ENCODE measurements at places on chromosomes 5 and 9. TPM values are rescaled to one million over a fixed set of nuclear protein-coding genes. Genes with fewer than 3 reads are reported as not detected.
A peak's percentile ranks its signal among the peaks of the same experiment; 100 is the strongest.

The NR5A1 gene
- polyA plus RNA-seq, result not detected

The KLHL3 gene
- polyA plus RNA-seq, result 7.5 TPM

The PRDM9 gene
- not detected for polyA plus RNA-seq

The CDKN2B-AS1 gene
- polyA plus RNA-seq, result 0.44 TPM

The PALM2AKAP2 gene
- 0.01 TPM for polyA plus RNA-seq

The PFN3 gene
- not detected for polyA plus RNA-seq

The TLX3 gene
- polyA plus RNA-seq, result not detected

The CARD6 gene
- 11.3 TPM for polyA plus RNA-seq

The CAVIN4 gene
- 0.43 TPM for polyA plus RNA-seq

The RASEF gene
- polyA plus RNA-seq, result not detected

- peak; percentile 65 for DNase-seq
These were observed 1.7 kb downstream of the CBY3 start for GRCh38 chr5:179679014-179679674.

- no peak for DNase-seq
These were observed 218.8 kb upstream of the NR4A3 start for GRCh38 chr9:99602854-99603253.

DNA sequence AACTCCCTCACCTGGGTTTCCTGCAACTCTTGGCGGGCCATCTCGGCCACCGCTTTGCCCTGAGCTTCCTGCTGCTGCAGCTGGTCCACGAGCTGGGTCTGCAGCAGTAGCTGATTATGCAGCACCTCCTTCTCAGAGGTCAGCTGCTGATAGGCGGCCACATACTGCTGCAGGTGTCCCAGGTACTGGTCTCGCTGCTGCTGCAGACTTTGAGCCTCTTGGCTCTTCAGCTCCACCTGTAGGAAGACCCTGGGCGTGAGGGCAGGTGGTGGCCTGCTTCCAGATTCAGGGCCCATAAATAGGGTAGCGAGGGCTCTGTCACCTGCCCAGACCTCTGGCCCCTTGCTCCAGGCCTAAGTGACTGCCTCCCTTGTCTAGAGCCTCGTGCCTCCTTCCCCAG is 16.7 kb downstream of the GOLGA2 start:
- no peak for DNase-seq

DNA sequence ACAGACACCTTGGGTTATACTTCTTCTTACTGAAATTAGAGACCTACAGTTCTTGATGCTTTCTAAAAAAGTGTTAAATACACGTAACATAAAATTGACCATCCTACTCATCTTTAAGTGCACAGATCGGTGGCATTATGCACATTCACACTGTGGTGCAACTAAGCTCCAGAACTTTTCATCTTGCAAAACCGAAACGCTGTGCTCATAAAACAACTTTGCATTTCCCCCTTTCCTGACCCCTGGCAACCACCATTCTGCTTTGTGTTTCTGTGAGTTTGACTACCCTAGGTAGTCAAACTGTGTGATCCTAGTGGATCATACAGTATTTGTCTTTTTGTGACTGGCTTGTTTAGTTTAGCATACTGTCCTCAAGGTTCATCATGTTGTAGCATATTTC is 3.9 kb downstream of the MVB12B start:
- DNase-seq, result no peak

GRCh38 chr9:70262948-70263347 is 4.2 kb downstream of the SMC5 start:
- no peak for DNase-seq

DNA sequence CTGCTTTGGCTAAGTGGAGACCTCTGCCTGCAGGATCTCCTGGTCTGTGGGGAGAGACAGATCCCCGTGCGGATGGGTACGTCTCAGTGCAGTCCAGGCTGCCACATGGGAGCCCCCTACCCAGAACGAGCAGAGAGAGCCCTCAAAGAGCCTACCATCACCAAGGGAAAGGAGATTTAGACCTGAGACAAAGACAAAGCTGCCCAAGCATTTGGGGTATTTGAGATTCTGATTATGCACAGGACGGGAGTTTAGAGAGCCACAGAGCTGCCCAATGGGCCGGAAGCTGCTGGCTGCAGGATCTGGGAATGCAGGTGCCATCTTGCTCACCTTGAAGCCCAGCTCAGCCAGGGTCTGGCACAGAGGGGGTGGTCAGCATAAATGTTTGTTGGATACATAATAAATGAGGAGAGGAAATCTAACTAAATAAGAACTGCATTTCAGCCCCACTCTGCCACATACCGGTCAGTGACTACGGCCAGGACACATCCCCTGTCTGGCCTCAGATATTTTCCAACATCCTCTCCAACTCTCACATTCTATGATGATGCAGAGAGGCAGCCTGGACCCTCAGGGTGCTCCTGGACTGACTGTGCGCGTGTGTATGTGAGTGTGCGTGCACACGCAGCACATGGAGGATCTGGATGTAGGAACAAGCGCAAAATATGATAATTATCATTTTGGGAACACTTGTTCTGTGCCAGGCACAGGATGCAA is 157.8 kb downstream of the FGF18 start:
- no peak for DNase-seq

DNA sequence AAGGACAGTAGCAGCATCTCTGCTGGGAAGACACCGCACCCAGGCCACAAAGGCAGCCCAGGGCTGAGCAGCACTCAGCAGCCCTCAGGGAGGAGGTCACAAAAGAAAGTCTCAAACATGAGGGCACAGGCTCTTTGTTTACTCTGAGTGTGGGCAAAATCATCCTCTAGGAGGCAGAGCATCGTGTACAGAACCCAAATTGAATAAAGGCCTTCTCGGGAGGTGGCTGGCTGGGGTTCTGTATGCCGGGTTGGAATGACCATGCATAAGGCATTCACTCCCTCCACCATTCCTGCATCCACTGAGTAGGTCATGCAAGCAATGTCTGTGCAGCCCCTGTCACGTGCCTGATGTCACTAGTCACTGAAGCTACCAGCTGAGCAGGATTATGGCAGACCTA is 412.8 kb downstream of the SPOCK1 start:
- no peak for DNase-seq

- DNase-seq, result no peak
These were observed 6.8 kb upstream of the AMACR start for GRCh38 chr5:34014626-34015025.

DNA sequence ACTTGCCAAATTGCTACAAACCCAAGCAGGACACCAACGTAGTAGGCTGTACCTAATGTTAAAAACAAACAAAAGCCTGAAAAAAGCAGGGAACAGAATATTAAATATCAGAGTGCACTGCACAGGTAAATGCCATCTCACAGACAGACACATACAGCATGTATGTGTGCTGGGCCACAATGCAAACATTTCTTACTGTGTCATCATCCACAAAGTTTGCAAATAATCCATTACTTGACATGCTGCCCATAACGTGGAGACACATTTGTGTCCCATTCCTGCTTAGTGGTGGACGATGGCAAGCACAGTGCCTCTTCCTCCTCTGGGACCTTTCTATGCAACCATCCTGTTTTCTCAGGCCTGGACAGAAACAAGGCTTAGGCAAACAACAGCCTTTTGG is 44.7 kb downstream of the GOLM1 start:
- no peak for DNase-seq

DNA sequence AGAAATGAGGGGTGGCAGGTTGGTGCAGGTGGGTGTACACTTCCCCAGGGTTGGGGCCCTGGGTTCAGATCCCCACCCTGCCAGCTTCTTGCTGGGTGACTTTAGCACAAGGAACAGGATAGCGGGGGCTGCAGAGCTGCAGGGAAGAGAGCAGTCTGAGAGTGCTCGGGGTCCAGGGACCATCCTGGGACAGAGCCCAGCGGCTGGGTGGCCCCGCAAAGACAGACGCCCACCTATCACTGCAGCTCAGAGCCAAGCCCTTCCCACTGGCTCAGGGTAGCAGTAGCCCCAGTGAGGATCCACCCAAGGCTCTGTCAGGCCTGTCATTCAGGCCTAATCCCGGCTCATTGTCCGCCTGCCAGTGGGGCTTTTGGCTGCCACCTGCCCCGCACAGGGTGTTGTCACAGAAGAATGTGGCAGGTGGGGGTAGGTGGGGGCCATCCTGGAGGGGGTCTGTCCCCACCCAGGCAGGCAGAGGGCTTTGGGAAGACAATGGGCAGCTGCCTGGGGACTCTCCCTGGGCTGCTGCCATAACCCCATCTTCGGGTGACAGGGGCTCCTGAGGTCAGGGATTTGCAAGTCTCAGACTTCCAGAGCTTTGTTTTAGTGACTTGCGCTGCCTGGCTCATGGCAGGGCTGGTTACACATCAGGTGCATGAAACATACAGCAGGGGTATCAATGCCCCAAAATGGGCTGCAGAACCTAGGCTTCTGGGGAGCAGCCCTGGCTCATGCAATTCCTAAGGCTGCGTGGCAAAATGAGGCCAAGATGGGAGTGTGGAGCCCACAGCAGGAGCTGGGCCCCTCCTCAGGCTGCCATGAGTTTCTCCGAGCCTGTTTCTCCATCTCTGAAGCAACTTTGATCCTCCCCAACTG is 52.1 kb downstream of the BARX1 start:
- DNase-seq, result no peak

GRCh38 chr5:7668627-7669026 is 182.3 kb downstream of the CFAP90 start:
- no peak for DNase-seq

- no peak for DNase-seq
These were observed 19.9 kb upstream of the SLC6A3 start for GRCh38 chr5:1465117-1465516.

- no peak for DNase-seq
These were observed 16.6 kb upstream of the WHRN start for GRCh38 chr9:114521846-114522245.

GRCh38 chr5:180844858-180845257 is 16.2 kb downstream of the ZFP62 start:
- DNase-seq, result no peak

DNA sequence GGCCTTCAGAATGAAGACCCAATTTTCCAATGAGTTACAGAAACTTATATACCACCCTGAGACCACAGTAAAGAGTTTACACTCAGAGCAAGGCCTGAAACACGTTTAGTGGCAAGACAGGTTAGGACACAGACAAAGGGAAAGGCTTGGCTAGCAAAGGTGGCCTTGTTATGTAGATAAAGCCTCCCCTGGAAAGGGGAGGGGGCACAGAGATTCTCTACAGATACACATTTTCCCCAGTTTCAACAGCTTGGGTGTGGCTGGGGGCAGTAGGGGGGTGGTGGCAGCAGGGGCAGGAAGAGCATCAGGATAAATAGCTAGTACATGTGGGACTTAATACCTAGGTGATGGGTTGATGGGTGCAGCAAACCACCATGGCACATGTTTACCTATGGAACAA is 51.9 kb upstream of the PPP1R2B start:
- DNase-seq, result no peak

DNA sequence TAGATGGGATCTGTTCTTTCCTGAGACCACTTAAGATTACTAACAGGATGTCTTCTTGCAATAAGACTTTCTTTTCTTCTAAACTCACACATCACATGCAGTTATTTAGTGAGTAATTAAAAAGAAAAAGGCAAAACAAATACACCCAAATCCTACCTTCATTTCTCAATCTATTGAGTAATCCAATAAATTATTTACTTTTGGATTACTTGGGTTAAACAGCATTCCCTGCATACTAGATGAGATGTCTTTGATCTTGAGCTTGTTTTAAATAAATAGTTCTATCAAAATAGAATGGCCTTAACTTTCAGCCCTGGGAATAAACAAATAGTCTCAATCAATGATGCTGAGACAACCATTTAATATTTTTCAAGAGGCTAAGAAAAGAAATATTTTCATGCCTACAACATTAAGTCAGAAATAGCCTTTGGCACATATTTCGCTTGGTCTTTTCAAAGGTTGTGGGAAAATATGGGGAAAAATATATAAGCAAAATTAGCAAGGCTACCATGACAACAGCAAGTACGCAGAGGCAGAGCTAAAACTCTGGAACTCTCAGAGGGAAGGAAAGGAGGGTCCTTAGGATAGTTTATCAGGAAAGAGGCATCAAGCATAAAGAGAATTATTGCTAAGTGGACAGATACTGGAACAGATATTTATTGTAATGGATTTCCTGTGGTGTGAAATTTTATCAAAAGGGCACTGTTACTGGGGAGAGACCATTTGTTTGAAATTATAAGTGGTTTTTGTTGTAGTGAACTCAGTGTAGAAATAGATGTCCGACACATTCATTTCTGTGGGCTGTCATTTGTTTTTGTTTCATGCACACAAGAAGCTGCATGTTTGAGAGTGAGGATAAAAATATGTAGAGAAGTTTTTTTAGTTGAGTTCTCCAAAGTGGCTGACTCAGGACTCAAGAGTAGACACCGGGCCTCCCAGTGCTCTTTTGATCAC is 70.2 kb upstream of the CDH6 start:
- no peak for DNase-seq

GRCh38 chr9:130107234-130107861 is 53.6 kb downstream of the GPR107 start:
- peak; percentile 66 for DNase-seq

DNA sequence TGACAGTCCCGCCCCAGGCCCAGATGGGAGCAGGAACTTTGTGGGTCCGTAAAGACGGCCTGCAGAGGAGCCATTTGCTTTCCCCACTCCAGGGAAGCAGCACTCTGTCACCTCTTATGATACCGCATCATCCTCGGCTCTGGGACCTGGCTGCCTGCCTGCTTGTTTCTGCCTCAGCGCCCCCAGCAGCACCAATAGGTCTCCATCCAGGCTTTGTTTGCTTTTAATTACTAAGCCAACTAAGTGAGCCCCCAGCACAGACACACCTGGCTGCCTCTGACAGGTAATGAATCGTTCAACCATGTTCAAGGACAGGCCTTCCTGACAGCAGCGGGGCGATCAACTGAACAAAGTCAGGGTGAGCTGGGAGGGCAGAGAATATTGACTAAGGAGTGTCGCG is 141.4 kb downstream of the C5orf15 start:
- DNase-seq, result no peak

DNA sequence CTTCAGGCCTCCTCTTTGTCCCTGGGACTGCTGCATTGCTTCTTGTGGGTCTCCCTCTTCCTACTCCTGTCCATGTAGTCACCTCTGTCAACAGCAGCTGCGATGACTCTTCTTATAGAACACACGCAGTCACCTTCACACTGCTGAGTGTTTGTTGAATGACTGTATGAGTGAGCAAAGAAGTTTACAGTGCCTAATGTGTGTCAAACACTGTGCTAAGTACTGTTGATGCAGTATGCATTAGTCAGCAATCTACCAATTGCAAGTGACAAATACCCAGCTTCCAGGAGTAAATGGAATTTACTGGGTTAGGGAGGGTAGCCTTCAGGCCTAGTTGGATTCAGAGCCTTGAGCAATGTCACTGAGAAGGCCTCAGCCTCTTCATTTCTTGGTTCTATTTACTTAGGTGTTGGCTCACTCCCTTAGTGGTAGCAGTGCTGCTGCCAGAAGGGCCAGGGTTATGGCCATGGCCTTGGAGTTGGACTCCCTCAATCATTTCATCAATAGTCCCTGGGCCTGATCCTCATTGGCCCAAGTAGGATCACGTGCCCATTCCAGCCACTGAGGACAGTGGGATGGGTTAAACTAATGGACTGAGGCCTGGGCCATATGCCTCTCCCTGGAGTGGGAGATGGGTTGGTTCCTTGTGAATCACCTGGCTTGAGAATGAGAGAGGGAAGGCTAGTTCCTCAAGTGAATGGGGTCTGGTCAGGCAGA is 93.5 kb downstream of the RGS3 start:
- no peak for DNase-seq
